ENCODE measurements at places on chromosomes 7 and 10. TPM values are rescaled to one million over a fixed set of nuclear protein-coding genes. Genes with fewer than 3 reads are reported as not detected.

GRCh38 chr7:5610500-5611186 lies 170.8 kb downstream of the RNF216 start:
- H3K36me3 ChIP-seq = no peaks in the 10 kb centered on the region
- peaks cover 4% of the 10 kb centered on the region for H3K4me1 ChIP-seq
- H3K27ac ChIP-seq = no peak overlapping the region

DNA sequence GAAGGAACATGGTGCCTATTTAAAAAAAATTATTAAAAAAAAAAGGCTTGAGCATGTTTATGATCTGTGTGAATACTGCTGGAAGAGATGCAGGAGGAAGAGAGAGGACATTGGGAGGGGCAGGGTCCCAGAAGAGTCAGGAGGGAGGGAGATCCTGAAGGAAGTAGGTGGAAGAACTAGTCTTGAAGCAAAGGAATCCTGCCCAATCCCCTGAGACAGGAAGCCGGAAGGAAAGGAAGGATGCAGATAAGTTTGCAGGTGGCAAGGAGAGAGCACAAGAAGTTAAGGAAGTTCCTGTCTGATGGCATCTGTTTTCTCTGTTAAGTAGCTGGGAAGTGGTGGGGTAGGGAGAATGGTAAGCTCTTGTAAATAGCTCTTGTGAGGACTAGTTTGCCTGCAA lies 318.5 kb downstream of the DOCK4 start:
- no peaks in the 10 kb centered on the region for H3K4me1 ChIP-seq
- no peak for DNase-seq
- no peak overlapping the region for H3K27ac ChIP-seq
- H3K36me3 ChIP-seq = no peaks in the 10 kb centered on the region

EN2 gene
- not detected for total RNA-seq

GRCh38 chr7:102220960-102221800 lies 65.5 kb upstream of the SH2B2 start:
- no peak overlapping the region for H3K4me3 ChIP-seq
- H3K4me1 ChIP-seq = no peaks in the 10 kb centered on the region
- H3K27ac ChIP-seq = no peak overlapping the region
- no peaks in the 10 kb centered on the region for H3K27me3 ChIP-seq

DNA sequence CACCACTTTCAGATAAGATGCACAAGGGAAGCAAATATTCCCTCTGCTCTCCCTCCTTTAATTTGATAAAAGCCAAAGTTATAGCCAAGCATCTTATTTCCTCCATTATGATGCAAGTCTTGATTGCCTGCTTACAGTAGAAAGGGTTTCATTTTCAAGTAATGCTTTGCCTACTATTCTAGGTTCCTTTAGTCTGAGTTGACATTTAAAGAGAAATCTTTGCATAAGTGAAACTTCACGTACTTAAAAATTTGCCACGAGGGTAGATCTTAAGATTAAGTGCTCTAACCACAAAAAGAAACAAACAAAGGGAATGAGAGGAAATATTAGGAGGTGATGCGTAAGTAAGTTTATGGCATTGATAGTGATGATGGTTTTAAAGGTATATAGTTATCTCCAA lies 78.1 kb upstream of the VWDE start:
- no peak overlapping the region for H3K27ac ChIP-seq
- H3K4me3 ChIP-seq = no peak overlapping the region
- H3K27me3 ChIP-seq = no peaks in the 10 kb centered on the region
- DNase-seq = no peak
- no peaks in the 10 kb centered on the region for H3K36me3 ChIP-seq

COL17A1 gene
- total RNA-seq = 2.3 TPM

DNA sequence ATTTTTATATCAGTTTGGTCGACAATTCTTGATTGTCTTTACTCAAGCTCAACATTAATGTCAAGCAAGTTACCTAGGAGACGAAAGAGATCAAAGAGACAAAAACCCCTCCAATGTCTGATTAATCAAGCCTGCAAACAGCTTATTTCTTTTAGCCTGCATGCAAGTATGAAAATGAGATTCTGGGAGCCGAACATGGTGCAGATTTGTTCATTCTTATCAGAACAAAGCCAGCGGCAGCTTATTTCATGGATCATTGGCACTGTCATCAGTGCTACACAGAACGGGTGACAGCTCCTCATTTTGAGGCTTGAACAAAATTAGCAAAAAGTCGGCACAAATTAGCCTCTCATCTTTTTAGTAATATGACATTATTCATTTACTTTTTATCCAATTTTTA lies 26.5 kb downstream of the FAM204A start:
- H3K27ac ChIP-seq = no peak overlapping the region
- no peak overlapping the region for H3K4me3 ChIP-seq
- no peaks in the 10 kb centered on the region for H3K27me3 ChIP-seq
- peaks cover 6% of the 10 kb centered on the region for H3K36me3 ChIP-seq
- no peaks in the 10 kb centered on the region for H3K4me1 ChIP-seq
- no peak for DNase-seq

DNA sequence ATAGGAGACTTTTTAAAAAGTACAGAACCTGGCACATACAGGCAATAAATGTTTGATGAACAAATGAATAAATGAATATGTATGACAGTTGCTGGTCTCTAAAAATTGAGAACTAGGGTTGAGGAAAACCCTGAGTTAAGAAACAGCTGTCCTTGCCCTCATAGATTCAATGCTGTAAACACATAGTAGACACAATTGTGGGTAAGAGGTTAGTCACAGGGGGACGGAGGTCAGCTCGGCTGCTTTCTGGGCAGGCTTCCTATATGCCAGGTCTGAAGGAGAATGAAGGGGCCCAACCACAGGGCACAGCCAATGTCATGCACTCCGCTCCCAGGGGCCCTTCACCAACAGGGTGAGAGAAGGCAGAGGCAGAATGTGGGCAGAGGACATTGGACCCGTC lies 143.3 kb upstream of the RSU1 start:
- H3K27me3 ChIP-seq = no peaks in the 10 kb centered on the region
- H3K27ac ChIP-seq = no peak overlapping the region
- H3K4me1 ChIP-seq = no peaks in the 10 kb centered on the region
- DNase-seq = no peak
- H3K36me3 ChIP-seq = no peaks in the 10 kb centered on the region
- H3K4me3 ChIP-seq = no peak overlapping the region

DNA sequence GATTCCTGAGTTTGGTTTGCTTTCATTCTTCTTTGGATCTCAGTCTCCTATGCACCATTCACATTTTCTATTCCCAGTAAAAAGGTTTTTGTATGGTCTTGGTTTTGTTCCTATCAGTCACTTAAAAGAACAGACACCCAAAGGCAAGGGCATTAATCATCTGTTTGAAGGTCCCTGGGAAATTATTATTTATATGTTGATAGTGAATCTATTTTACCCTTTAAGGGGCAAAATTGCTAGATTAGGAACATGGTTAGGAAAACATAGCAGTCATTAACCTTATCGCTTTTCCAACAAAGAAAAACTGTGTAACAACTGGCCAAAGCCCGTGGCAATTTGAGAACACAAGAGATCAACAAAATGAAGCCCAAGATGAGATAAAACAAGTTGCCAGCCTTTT lies 1146.6 kb upstream of the C7orf33 start:
- no peak for DNase-seq
- no peak overlapping the region for H3K27ac ChIP-seq
- no peak overlapping the region for H3K4me3 ChIP-seq

- H3K4me1 ChIP-seq = no peaks in the 10 kb centered on the region
- no peaks in the 10 kb centered on the region for H3K27me3 ChIP-seq
- H3K27ac ChIP-seq = no peak overlapping the region
Measured at GRCh38 chr7:152158801-152159587, 133.5 kb downstream of the GALNT11 start.

SEC31B gene
- total RNA-seq = 8.8 TPM

DNA sequence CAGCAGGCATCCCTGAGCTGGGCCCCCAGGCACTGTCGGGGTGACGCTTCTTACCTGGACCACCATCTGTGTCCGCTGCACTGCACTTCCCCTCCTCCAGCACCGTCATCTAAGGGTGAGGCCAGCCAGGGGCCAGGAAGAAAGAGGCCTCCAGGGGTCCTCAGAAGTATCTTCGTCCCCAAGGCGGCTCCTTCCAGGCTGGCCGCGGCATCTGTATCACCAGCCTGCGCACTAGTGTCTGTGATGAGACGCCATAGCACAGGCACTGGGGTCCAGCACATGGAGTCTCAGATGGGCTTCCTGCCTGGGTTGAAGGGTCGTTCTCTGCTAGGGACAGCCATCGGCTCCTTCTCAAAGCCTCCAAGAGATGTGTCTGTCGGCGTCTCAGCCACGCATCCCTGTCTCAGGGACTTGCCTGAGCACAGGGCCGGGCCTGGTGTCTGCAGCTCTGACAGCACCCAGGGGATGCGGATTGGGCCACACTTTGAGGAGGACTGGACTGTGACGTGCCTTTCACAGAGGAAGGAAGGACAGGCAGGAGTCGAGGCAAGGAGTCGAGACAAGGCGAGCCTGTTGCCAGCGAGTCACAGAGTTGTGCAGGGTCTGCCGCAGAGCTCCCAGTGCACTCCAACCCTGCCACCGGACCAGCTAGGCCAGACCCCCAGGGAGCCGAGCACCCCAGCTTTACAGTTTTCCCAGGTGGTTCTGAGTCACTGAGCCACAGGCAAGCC lies 101.5 kb upstream of the DIP2C start:
- H3K27ac ChIP-seq = no peak overlapping the region
- DNase-seq = no peak
- no peak overlapping the region for H3K4me3 ChIP-seq
- H3K4me1 ChIP-seq = peaks cover 8% of the 10 kb centered on the region

C7orf57 gene
- total RNA-seq = not detected
